Mammary epithelial cell (primary cell): ENCODE measurements at places on chromosomes 1 and 21. TPM values are rescaled to one million over a fixed set of nuclear protein-coding genes. Genes with fewer than 3 reads are reported as not detected.

Gene ABCA4
- 0.29 TPM for polyA plus RNA-seq

Gene GNG12
- polyA plus RNA-seq, result 83.7 TPM

Gene PHGDH
- 65.8 TPM for polyA plus RNA-seq

Gene SPATA21
- polyA plus RNA-seq, result not detected

Gene PLXNA2
- 11.5 TPM for polyA plus RNA-seq

Gene PHACTR4
- polyA plus RNA-seq, result 4.5 TPM

Gene KRTAP26-1
- not detected for polyA plus RNA-seq

Gene FOXD3
- polyA plus RNA-seq, result not detected

Gene SLC44A3
- 3.6 TPM for polyA plus RNA-seq

Gene HEYL
- 0.01 TPM for polyA plus RNA-seq

Gene CHD5
- 0.09 TPM for polyA plus RNA-seq

Gene PGBD5
- not detected for polyA plus RNA-seq

Gene IRF6
- polyA plus RNA-seq, result 252 TPM
